Stimulated activated naive CD4-positive, alpha-beta T cell (primary cell): ENCODE measurements at places on chromosomes 4 and X.

GRCh38 chr4:106588891-106589290 lies 220.3 kb upstream of the GIMD1 start:
- DNase-seq: no peak

DNA sequence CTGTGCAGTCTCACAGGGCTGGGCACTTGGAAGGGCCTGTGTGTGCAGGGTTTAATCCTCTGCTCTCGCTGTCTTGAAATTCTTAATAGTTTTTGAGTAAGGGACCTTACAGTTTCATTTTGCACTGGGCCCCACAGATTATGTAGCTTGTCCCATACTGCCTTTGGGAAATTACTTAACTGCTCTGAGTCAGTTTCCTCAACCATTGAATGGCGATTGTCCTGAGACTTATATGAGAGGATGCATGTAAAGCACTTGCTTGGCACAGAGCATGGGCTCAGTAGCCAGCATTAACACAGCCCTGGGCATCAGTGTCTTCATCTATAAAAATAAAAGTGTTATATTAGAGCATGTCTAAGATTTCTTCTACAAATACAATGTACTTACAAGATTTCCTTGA lies 55.8 kb downstream of the CLCN5 start:
- DNase-seq: no peak

- DNase-seq: no peak
Measured at GRCh38 chr4:3792813-3793212, 26.6 kb downstream of the ADRA2C start.

DNA sequence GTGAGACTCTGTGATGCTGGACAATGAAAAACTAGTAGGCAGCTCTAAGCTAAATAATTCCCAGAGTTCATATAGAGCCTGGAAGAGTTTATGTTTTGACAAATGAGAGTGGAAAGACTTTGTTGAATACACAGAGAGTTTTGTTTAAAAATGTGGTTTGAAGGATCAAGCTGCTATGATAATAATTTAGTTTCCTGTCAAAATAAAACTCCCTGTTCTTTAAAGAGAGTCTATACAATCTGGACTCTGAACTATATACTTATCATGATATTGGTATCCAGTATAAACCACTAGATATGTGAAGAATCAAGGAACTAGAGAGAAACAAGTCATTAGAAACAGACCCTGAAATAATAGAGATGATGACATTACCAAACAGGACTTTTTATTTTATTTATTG lies 158.6 kb downstream of the C4orf33 start:
- DNase-seq: no peak

DNA sequence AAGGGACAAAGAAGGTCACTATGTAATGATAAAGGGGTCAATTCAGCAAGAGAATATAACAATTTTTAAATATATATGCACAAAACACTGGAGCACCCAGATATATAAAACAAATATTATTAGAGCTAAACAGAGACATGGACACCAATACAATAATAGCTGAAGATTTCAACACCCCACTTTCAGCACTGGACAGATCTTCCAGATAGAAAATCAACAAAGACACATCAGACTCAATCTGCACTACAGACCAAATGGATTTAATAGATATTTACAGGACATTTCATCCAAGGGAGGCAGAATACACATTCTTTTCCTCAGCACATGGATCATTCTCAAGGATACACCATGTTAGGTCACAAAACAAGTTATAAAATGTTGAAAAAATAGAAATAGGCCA lies 111.4 kb downstream of the SOX3 start:
- no peak for DNase-seq

GRCh38 chr4:6207602-6208001 lies 7.3 kb upstream of the JAKMIP1 start:
- no peak for DNase-seq

- DNase-seq: no peak
Measured at GRCh38 chr4:103303011-103303410, 104.9 kb upstream of the CENPE start.

GRCh38 chr4:41144812-41145211 lies 69.5 kb downstream of the APBB2 start:
- DNase-seq: no peak

DNA sequence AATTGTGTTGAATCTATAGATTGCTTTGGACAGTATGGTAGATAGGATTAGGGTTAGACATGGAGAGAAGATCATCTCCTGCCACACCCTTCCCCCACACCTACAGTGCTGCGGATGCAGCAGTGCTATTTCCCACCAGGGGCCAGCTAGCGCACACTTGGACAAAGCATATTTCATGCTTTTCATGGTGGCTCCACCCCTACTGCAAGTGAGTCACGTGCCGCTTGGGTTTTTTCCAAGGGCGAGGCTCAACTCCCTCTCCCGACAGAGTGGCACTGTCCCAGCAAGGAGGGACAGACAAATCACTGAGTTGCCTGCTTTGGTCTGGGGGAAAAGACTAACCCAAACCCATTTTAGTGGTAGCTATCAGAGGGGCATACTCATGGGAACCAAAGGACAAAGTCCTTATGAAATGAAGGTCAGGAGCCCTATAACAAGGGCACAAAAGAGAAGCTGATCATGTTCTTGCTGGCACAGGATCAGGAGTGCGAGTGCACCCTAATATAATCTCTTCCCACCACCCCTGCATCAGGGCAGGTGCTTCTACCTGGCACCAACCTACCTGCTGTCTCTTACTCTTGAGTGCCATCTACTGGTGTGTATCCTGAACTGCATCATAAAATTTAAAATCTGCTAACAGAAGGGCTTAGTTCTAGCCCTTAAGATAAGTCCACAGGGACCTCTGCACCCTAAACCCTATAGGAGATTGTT lies 55.1 kb upstream of the PGAM4 start:
- DNase-seq: no peak

GRCh38 chrX:10483191-10483831 lies 137.1 kb downstream of the MID1 start:
- no peak for DNase-seq

GRCh38 chr4:151771664-151772063 lies 10.9 kb upstream of the GATB start:
- no peak for DNase-seq

DNA sequence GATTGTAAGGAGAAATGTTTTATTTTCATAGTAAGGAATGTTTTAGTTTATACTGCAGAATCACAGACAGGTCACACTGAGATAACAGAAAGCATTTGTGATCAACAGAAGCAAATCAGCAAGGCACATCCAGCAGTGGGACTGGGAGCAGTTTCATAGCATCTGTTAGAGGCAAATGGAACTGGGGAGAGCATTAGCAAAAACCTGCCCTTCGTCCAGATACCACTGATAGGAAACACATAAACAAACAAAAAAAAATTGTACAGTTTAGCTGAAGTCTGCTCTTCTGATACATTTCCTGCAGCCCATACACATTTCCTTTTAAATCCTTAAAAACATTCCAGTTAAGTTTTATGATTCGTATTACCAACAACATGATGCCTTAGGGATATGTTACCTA lies 374.3 kb downstream of the PCDH7 start:
- no peak for DNase-seq

DNA sequence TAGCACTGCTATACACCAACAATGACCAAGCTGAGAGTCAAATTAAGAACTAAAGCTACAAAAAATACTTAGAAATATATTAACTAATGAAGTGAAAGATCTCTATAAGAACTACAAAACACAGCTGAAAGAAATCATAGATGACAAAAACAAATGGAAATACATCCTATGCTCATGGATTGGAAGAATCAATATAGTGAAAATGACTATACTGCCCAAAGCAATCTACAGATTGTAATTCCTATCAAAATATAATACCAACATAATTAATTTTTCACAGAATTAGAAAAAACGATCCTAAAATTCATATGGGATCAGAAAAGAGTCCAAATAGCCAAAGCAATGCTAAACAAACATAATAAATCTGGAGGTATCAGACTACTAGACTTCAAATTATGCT lies 87.8 kb downstream of the STARD8 start:
- DNase-seq: no peak

DNA sequence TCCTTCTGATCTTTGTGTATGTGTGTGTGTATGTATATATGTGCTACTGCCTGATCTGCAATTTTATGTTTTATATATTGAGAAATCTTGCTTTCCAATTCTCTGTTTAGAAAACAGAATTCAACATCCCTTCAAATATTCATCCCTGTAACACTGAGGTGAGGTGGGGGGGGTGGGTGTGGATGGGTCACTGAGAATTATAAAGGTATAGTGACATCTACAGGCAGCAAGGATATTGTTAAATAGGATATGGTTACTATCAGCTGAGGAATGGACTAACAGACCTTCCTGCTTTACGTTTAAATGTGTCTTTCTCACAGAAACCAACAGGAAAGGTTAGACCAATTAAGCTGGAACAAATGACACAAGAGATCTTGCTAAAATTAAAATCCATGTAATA lies 19.0 kb upstream of the MAGEB2 start:
- no peak for DNase-seq

GRCh38 chrX:41665686-41666085 lies 23.1 kb upstream of the GPR34 start:
- no peak for DNase-seq

- no peak for DNase-seq
Measured at GRCh38 chrX:121504153-121504552, 456.7 kb downstream of the GLUD2 start.

- no peak for DNase-seq
Measured at GRCh38 chr4:17997129-17997528, 24.4 kb downstream of the LCORL start.

DNA sequence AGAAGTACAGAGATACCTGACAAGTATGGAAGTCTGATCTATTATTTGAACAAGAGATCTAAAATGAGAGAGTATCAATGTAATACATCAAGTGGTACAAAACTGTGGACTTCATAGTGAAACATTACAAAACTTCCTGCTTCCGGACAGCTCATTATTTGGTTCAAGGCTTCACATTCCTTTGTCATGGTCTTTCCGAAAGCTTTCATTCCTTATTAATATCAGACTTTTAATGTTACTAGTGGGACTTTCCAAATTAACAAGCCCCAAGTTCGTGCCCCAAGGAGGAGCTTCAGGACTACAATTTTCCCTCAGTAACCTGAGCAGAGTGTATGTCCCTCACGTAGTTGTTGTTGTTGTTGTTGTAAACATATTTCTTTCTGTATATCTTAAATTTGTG lies 1.2 kb downstream of the CHIC2 start:
- no peak for DNase-seq

- no peak for DNase-seq
Measured at GRCh38 chr4:82642331-82642730, 80.5 kb upstream of the TMEM150C start.

- no peak for DNase-seq
Measured at GRCh38 chr4:114364857-114365256, 233.8 kb upstream of the UGT8 start.

GRCh38 chrX:70755850-70756249 lies 152.7 kb downstream of the TEX11 start:
- DNase-seq: peak; percentile 4

DNA sequence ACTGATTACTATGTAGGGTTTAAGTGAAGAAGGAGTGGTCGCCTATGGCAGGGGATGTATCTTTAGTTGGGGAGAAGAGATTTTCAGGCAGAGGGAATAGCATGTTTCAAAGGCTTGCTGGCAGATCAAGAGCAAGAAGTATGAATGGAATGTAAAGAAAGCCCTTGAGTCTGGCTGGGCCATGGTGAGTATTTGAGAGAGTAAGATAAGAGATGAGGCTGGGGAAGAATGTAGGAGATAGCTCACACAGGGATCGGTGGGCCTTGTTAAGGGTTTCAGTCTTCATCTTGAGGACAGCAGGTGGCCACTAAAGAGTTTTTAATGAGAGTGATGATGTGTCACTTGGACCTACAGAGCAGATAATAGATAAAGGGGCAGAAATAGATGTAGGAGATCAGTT lies 319.1 kb upstream of the RPS6KA3 start:
- no peak for DNase-seq

DNA sequence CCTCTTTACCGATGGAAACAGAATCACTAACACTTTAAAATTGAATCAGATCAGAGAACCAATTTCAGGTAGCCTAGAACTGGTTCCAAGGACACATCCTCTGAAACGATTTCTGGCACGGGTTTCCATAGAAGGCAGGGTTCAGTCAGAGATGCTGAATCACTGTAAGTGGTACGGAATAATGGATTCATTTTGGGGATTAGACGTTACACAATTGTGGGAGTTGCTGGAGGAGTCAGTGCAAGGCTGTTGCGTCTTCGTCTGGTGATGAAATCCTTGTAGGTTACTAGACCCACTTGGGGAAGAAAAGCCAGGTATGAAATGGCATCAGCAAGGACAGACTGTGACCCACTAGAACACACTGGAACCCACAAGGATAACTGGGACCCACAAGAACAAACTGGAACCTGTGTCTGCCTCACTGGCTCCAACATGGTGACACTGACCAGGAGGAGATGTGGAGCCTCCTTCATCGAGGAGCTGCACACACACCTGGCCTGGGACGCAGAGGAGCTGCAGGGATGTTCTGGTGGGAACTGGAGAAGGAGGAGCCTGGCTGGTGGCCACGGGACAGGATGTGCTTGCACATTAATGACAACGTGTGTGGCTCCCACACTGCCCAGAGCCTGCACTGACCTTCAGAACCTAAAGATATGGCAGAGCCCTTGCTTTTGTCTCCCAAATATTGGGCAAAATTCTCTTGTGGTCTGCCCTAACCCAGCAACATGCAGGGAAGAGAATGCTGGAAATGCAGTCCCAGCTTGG lies 105.1 kb downstream of the TRAPPC11 start:
- no peak for DNase-seq

- no peak for DNase-seq
Measured at GRCh38 chrX:56763556-56764152, 34.6 kb downstream of the NBDY start.

DNA sequence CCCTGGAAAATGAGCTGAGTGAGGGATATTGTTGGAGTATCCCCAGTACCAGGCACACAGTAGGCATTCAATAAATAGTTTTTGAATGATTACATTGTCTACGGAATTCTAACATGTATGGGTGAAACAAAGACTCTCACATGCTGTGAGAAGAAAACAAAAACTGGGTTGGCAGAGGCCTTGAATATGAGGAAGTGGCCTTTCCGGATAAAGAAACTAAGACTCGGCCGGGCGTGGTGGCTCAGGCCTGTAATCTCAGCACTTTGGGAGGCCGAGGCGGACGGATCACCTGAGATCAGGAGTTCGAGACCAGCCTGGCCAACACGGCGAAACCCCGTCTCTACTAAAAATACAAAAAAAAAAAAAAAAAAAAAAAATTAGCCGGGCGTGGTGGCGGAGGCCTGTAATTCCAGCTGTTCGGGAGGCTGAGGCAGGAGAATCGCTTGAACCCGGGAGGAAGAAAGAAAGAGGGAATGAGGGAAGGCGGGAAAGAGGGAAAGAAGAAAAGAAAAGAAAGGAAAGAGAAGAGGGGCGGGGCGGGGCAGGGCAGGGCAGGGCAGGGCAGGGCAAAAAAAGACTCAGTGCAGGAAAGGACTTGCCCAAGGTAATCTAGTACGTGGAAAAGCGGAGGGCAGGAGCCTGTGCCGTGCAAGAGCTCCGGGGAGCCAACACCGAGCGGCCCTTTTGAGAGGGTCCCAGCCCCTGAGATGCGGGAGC lies 689 bp upstream of the TMA16 start:
- no peak for DNase-seq

GRCh38 chrX:17174671-17175070 lies 200.3 kb upstream of the NHS start:
- no peak for DNase-seq
